Sigmoid colon (tissue), 7 donors: ENCODE measurements at places on chromosomes 11 and 22. TPM values are rescaled to one million over a fixed set of nuclear protein-coding genes. Genes with fewer than 3 reads are reported as not detected.
A peak's percentile ranks its signal among the peaks of the same experiment; 100 is the strongest.

DNA sequence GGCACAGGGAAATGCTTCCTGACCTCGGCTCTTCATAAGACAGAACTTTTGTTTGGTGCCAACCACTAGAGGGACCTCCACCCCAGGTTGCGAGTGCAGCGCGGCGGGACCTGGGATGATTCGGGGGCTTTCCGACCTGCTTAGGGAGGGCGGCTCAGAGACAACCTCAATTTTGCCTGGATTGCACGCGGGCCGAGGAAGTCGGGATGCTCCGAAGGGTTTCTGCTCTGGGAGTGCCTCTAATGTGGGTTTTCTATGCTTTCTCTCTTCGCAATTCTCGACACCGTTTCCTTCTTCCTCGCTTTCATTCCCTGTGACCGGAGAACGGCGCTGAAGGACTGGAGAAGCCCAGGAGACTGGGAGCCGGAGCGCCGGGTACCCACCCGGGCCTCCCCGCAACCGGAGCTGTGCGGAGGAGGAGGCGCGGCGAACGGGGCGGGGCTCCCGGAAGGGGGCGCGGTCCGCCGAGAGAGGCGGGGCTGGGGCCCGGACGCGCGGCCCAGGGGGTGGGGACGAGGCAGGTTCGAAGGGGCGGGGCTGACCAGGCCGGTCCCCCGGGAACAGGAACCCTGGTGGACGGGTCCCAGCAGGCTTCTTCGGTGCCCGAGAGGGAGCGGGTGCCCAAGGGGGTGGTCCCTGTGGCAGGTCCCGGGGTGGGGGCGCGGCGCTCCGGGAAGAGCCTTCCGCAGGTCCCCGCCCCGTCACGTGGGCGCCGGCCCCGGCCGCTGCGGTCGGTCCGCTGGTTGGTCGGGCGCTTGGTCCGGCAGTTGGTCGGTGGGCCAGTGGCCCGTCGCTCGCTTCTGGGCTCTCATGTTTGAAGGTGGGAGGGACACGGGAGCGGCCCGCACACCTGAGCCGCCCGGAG lies at the start of gene PPFIBP2:
PPFIBP2 (plus strand) TSS at position 766 of the 865 bp plus-strand sequence. CDS start 35,477 bp downstream, outside the sequence.
- peak; percentile 89 for DNase-seq

OR5J2 gene
- not detected for total RNA-seq

DNA sequence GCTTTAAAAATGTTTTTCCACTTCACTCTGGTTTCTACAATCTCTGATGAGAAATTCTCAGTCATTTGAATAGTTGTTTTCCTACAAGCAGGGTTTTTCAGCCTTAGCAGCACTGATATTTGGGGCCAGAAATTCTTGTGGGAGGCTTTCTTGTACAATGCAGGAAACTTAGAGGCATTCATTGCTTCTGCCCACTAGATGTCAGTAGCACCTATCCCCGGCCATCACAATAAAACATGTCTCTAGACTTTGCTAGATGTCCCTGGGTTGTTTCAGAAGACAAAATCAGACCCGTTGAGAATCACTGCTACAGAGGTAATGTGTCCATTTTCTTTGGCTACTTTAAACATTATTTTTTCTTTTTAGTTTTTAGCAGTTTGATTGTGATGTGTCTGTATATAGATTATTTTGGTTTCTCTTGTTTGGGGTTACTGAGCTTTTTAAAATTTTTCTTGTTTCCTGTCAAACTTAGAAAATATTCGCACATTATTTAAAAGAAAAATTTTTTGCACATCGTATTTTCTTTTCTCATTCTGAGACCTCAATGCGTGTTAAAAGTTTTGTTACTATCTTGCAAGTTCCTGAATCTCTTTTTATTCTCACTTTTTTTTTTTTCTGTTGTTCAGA lies 60.8 kb upstream of the CCDC179 start:
- no peak for DNase-seq

MMP12 gene
- not detected for total RNA-seq

EFCAB6 gene
- 3.6 TPM for total RNA-seq

- no peak for DNase-seq
These were observed 82.6 kb upstream of the SHISAL1 start for GRCh38 chr22:44395118-44396005.

GRCh38 chr22:47380692-47381091 lies 618.2 kb downstream of the TBC1D22A start:
- peak; percentile 13 for DNase-seq

DNA sequence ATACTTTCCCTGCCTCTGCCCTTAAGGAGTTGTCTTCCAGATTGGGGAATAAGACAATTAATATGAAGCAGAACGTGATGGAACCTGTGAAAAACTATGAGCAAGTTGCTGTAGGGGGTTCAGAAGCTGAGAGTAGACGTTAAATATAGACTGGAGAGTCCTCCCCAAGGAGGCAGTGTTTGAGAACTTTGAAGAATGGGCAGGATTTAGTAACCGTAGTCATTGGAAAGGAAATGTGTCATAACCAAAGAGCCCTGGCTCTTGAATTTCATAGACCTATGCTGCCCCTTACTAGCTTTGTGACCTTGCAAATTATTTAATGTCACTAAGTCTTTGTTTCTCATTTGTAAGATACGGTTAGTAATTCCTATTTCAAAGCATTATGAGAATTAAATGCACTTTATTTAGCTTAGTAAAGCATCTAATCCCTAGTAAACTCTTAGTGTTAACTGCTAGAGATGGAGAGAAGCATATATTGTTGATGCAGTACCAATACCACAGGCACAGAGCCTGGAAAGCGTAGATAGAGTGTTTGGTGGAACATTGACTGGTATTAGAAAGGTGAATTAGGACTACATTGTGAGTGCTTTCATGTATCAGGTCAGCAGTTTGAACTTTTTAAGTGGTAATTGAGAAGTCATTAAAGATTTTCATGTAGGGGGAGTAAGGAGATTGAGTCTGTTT lies 54.1 kb downstream of the MCAM start:
- DNase-seq = no peak

FAM111B gene
- not detected for total RNA-seq

DNA sequence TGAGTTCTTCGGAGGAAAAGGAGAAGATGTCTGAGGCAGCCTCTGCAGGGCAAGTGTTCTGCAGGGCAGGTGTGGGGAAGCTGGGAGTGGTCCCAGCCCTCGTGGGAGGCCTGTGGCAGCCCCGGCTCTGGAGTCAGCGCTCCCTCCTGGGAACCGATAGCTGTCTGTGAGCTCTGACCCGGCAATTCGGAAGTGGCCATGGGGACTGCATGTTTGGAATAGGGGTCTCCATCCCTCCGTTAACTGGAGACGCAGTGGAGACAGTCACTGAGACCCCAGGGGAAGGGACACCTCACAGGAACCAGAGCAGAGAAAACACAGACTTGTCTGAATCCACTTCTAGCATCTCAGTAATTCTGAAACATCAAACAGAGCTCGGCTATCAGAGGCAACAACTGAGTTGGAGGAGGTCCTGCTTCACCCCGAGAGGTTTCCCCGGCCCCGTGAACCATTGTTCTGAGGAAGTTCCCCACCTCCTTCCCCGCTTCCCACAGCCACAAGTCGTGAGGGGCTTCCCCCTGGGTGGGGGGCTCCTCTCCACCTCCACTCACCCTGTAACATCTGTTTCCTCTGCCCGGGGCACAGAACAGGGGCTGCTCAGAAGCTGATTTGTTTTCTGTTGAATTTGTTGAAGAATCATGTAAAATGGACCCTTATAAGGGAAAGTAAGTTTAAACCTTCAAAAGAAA lies 99.6 kb downstream of the BRD1 start:
- no peak for DNase-seq

- DNase-seq = no peak
These were observed 1.4 kb downstream of the RAB36 start for GRCh38 chr22:23146478-23147205.

DNA sequence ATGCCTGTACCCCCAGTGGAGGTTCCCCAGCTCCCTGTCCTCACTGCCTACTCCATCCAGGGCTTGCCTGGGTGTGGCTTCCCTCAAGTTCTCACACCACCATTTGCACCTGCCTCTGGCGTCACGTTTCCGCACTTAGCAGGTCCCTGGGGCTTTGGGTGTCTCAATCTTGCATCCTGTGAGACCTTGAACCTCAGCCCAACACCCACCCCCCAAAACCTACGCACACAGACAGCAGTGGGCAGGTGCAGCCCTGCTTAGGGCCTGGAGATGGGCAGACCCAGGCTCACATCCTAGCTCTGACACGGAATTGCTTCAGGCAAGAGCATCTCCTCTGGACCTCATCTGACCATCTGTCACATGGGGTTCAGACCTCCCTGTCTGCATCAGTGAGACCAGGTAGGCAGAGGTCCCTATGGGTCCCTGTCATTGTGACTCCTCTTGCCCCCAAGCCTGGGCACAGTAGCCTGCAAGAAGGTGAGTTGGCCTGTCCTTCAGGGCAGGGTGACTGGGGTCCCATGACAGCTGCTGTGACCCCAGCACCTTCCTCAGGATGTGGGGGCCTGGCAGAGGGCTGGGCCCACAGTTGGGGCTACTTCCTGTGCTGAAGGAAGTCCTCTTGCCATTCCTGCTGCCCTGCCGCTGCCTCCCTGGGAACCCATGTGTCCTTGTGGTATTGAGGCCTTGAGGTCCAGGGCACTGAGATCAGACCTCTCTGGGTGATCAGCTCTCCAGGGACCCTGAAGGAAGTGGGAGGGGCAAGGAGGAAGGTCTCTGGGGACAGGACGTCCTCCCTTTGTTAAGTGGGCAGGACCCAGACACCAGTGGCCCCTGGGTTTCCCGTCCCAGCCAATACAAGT lies 2.0 kb downstream of the SIPA1 start:
- DNase-seq = no peak

GRCh38 chr11:69296890-69297786 lies 3.2 kb downstream of the MYEOV start:
- peak; percentile 93 for DNase-seq

DNA sequence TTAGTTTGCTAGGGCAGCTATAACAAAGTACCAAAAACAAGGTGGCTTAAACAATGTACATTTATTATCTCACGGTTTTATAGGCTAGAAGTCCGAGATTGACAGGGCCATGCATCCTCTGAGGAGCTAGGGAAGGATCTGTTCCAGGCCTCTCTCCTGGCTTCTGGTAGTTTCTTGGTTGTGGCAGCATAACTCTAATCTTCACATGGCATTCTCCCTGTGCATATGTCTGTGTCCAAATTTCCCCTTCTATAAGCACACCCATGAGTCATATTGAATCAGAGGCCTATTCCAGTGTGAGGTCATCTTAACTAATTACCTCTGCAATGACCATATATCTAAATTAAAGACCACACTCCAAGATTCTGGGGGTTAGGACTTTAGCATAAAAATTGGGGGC lies 31.3 kb upstream of the MMP13 start:
- no peak for DNase-seq

NPTXR gene
- total RNA-seq = 14.4 TPM

DNA sequence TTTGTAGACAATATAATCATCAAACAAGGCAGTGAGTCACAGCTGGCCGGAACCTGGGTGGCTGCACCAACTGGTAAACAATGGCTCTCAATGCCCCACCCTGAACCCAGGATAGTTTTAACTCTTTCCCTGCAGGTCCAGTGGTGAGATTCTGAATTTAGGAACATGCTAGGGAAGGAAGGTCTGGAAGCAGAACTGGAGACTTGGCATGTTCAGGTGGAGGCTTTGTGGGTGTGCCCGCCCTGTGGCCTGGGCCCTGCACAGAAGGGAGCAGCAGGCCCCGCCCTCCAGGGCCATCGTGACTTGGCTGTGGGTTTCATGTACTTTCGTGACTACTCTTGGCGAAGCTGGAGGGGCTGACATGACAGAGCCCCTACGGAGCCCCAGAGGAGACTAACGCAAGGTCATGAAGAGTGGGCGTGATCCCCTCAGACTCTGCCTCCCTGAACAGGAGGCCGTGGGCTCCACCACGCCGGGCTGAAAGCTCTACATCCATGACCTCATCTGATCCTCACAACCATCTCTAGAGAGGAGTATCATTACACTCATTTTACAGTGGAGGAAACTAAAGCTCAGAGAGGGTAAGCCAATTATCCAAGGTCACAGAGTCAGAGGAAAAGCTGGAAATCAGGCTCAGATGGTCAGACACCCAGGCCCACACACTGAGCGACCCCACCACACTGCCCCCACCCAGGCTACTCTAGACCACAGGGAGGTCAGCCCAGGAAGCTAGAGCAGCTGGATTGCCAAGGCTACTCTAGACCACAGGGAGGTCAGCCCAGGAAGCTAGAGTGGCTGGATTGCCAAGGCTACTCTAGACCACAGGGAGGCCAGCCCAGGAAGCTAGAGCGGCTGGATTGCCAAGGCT lies 27.3 kb downstream of the MAFF start:
- DNase-seq = no peak

GRCh38 chr11:120680322-120680721 lies 168.8 kb downstream of the GRIK4 start:
- no peak for DNase-seq

PRODH gene
- 2.5 TPM for total RNA-seq

DNA sequence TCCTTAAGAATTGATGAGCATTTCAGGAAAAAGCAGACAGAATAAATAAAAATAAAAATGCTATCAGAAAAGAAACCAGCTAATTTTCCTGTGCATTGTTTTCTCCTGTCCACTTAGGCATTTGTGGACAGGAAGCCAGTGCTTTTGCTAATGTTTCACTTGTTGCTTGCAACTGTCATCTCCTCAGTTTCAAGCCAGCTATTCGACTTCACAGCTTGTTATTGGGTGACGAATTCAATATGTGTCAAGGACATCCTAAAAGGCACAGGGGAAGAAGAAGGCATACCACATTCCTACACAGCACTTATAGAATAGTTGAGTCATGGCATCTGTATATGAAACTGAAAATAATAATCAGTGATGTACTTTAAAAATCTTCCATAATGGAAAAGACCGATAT lies 530.6 kb upstream of the KIRREL3 start:
- no peak for DNase-seq

DNA sequence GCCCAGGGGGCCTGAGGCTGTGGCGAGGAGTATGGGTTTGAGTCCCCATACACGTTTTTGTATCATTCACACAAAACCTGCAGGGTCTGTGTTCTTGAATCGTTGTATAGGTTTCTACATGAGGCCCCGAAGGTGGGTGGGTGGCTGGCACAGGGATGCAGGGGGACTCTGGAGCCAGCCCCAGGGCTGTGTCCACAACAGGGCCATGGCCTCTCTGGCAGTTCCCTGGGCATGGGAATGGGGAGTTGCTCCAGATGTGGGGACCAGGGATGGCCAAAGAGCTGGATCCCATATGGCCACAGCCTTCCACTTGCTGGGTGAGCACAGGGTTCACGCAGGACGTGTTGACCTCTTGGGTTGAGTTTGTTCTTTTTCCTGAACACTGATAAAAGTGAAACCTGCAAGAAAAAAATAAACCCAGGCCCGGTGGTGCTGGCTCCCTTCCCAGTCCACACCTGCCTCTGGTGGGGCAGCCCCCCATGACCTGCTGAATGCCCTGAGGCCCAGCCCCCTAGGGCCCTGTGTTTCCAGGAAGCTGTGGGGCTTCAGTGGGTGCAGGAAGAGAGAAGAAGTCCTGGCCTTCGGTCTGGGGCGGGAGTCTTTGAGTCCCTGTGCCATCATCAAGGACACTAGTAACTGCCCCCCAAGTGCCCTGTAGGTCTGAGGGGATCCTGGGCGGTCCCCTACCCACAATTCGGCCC lies 16.1 kb downstream of the MYRF start:
- no peak for DNase-seq

DNA sequence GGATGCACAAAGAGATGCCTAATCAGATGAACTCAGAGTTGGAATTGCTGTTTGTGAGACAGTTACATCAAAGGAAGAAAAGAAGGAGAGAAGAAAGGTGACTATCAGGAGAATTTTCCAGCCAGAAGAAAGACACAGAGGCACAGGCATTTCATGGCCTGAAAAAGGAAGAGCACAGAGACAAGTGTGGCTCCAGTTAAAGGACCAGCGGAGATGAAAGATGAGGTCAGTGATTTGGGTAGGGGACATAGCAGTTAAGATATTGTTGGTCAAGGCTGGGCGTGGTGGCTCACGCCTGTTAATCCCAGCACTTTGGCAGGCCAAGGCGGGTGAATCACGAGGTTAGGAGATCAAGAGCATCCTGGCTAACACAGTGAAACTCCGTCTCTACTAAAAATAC lies 3.4 kb upstream of the ZNF280A start:
- no peak for DNase-seq

GRCh38 chr11:99505316-99505715 lies 484.6 kb downstream of the CNTN5 start:
- DNase-seq = no peak
